ENCODE measurements at places on chromosomes 1 and 21.

DNA sequence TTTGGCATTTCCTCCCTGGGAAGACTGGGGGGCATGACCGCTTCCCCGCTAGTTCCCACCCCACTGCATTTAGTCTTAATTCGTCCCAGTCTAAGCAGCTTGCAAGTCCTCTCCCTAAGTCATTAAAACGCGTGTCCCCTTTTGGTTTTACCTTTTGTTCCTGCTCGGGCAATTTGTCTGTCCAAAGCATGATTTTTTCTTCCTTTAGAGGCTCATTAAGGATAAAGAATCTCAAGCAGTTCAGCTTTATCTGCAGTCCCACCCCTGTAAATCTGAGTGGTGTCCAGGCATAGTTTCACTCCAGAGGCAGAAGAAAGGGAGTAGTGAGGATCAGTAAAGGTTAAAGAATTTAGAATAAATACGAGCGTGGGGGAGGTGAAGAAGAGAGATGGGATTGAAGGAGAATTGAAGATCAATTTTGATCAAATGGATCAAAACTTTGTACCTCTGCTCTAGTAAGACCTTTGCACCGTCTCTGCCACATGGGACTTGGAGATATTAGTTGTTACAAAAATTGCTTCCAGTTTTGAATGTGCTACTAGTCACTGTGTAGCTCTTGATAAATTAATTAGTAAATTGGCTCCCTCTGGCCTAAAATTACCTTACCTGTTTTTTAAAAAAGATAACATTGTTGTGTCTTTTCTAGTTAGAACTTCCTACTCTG is 989 bp upstream of the ETV3 start:
- DNase-seq, result no peak

GRCh38 chr1:210783925-210784324 is 350.0 kb downstream of the KCNH1 start:
- DNase-seq, result no peak

- DNase-seq, result no peak
These were observed 108.9 kb downstream of the CRYAA start for GRCh38 chr21:43277481-43278351.

- no peak for DNase-seq
These were observed 82.2 kb downstream of the FMN2 start for GRCh38 chr1:240173836-240174235.

DNA sequence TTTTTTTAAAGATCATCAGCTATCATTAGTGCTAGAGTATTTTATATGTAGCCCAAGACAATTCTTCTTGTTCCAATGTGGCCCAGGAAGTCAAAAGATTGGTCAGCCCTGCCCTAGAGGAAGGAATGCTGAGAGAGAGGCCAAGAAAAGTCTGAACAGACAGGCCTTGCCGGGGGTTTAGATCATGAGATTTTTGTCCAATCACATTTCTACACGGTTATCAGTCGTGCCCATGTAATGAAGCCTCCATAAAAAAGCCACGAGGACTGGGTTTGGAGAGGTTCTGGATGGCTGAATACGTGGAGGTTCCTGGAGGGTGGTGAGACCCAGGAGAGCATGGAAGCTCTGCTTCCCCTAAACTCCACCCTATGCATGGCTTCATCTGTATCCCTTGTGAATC is 24.3 kb upstream of the ENO1 start:
- DNase-seq, result no peak

DNA sequence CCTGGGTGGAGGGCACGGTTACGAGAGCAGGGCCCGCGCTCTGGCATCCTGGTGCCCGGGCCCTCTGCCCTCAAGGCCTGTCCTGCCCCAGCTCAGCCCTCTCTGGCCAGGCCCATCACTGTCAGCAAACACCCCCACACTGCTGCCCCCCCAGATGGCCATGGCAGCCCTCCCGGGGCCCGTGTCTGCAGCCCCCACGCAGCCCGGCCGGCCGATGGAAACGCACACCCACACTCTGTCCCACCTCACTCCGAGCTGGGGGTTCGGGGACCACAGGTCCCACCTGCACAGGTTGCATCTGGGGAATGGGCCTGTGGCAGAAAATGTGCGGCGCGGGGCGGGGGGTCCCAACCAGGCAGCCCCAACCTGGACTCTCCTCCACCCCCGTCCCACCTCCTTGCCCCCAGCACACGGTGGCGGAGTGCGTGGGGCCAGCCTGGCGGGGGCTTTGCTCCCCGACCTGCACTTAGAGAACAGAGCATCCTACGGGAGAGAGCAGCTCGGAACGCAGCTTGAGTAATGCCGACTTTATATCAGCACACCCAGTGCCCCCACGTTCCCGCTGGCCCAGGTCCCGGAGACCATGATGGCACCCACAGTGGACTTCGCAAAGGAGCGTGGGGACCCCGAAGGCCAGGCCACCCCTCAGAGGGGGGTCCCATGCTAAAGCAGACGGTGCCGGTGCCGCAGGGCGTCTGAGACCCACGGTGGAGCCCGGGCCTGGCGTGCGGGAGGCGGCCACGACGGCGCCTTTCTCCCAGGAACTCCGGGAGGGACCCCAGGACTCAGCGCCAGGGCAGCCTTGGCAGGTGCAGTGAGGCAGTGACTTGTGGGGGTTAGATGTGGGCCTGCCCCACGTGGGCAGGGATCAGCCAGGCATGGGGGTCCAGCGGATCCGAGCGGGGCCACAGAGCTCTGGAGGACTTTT is 7.5 kb upstream of the RNF223 start:
- DNase-seq, result no peak

DNA sequence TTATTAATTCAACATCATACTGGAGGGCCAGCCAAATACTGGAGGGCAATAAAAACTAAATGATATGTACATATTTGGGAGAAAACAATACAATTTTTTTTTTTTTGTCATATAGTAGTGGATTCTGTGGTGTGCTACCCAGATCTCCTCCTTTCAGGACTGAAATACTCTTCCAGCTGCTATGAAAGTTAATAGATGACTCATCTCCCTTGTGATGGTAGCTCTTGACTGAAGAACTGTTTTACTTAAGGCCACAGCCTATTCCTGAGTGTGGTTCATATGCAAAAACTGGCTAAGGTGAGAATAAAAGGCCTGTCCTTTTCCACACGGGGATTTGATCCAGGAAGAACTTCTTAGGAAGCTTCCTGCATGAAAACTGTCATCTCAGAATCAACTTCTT is 307.9 kb downstream of the HLX start:
- no peak for DNase-seq

DNA sequence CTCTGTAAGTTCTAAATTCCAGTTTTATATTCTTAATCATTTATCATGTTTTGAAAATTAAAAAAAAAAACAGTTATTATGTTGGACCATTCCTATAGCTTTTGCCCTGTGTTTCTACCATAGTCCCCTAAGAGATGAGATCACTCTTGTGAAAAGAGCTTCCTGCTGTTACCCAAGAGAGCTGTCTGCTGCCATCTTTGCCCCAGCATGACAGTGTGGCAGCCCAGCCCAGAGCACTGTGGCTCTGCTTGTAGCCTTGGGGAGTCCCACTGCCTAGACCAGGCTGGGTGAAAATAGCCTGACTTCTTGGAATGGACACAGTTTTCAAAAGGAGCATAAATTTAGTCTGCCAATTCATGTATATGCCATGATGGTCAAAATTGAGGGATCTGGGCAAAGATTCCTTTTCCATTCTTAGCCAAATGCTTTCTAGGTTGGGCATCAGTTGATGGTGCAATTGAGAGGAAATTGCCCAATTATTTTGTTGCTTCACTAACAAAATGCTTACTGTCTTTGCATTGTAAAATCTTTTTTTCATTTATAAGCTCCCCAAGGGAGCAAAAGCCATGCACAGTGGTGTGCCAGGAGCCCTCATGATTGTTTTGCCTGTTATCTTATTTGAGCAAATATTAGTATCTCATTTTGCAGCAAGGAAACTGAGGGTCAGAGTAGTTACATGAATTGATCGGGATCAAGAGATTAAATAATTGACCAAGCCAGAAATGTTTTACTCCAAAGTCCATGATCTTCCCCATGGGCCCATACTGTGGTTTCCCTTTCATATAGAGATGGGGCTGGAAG is 72.8 kb downstream of the ETS2 start:
- DNase-seq, result no peak

DNA sequence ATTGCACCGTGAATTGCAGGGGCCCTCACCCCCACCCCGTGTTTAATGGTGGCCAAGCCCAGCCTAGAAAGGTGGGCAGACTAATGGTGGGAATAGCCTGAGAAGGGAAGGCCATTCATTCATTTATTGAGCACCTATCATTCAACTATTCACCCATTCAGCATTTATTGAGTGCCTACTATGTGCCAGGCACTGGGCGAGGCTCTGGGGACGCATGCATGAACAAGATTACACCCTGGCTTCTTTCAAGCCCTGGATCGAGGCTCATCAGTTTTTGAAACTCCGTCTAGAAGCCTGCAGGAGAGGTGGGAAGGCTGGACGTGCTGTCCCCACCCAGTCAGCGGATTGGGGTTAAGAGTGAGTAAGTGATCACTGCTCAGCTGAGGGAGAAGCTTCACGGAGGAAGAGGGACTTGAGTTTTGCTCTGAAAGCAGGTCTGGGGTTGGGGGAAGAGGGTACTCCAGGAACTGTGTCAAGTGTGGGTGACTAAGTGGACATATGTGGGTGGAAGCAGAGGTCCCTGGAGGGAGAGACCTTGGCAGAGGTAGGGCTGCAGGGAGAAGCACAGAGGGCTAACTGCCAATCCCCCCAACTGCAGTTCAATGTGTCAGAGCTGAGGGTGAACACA is 35.6 kb downstream of the MEF2D start:
- no peak for DNase-seq

DNA sequence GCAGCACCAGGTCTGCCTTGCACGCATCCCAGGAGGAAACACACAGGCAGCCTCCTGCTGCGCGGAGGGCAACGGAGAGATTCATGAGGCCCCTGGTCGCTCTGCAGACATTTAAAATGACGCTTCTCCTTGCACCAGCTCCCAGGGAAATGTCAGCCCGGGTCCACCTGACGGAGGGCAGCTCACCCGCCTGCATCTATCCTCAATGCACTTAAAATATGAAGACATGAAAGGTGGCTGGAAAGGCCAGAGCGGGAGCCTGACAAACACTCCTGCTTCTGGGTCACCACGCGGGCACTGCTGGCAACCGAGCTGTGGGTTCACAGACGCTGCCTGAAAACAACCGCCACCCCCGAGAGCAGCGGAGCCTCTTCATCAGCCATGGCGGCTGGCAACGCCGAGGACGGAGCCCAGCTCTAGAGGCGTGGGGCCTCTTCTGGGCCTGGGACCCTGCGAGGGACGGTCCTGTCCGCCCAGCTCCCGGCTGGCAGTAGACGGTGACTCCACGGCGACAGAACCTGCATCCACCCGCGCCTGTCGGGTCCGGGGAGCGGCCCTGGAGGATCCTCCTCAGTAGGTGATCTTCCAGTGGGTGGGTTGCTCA is 22.7 kb downstream of the POFUT2 start:
- DNase-seq, result no peak

DNA sequence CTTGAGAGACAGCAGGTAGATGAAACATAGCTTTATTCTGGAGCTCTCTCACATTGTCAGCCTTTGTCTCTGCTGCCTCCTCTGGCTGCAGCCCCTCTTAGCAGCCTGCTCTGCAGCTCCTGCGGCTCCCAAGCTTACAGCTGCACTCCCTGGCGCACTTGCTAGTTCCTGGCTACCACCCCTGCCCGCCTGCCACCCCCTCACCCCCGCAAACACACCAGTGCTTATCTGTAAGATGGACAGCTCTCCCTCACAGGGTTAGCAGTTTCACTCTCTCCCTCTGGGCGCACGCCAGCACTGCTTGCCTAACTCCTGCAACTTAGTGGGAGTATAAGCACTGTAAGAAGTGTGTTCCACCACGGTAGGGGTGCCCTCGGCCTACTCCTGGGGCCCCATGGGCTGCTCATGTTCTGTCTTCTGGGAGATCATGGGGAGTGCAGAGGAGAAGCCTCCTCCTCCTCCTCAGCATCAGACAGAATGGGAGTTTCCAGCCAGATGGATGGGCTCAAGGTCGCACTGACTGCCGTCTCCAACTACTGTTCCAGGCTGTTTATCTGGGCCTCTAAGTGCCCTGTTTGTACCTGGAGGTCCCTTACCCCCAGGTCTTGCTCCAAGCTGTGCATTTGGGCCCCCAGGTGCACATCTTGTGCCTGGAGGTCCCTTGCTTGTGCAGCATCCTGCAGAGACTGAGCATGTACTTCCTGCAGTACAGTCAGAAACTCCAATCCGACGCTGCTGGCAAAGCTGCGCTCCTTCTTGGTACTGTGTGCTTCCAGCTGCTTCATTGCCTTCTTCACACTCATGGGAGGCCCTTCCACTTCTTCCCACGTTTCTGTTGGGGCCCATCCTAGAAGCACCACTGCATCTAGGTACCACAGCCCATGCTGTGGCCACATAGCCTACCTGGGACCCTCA is 1388.1 kb downstream of the AMY1C start:
- DNase-seq, result no peak

DNA sequence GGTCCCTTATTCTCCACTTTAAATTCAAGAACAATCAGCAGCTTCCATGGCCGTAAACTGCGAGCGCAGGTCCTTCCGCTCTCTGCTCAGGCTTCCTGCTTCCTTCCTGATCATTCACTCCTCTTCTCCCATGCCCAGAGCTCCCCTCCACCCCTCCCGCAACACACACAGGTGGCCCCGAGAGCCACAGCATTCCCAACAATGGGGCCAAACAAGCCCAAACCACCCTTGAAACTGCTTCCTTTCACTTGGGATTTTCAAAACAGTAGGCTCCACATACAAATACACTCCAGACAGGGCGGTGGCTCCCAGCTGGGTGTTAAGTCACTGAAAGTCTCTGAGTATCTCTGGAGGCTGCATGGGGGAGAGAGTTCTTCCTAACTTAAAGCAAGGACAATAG is 11.4 kb downstream of the FAM89A start:
- no peak for DNase-seq

GRCh38 chr1:201646411-201647022 is 107.6 kb downstream of the NAV1 start:
- no peak for DNase-seq

- no peak for DNase-seq
These were observed 136.8 kb upstream of the F3 start for GRCh38 chr1:94678202-94678848.

- no peak for DNase-seq
These were observed 1207.5 kb upstream of the ADGRL2 start for GRCh38 chr1:80593197-80593596.

DNA sequence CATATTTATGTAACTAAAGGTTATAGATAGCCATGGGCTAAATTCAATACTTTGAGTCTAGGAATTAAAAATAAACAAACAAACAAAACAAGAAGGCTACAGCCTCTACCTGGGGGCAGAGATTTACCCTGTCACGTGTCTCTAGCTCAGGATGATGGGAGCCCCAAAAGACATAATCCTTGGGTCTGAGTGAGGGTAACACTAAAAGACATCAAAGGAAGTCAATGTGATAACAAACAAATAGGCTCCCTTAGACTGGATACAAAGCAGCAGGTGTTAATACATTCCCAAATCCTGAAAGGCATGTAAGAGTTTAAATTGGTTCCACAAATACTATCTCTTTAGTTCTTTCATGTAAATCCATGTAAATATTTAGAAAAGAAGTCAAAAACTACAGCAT is 10.7 kb downstream of the MYSM1 start:
- DNase-seq, result no peak

GRCh38 chr1:241990040-241990439 is 8.9 kb downstream of the MAP1LC3C start:
- DNase-seq, result no peak

DNA sequence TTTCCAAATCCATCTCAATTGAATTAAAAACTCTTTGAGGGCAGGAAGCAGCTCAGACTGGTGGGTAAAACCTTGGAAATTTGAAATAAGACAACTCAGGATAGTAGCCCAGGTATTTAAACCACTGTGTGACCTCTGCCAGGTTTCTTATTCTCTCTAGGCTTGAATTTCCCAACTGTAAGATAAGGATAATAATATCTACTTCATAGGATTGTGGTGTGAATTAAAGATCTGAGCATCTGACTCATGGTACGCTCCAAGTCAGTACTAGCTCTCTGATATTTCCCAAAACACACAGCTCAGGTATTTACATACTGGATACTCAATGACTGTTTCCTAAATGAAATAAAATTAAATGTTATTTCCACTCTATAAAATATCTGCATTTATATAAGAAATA is 337.2 kb downstream of the LTN1 start:
- DNase-seq, result no peak
